Retina (tissue), 1 donor: ENCODE measurements at places on chromosomes 1 and 21.

DNA sequence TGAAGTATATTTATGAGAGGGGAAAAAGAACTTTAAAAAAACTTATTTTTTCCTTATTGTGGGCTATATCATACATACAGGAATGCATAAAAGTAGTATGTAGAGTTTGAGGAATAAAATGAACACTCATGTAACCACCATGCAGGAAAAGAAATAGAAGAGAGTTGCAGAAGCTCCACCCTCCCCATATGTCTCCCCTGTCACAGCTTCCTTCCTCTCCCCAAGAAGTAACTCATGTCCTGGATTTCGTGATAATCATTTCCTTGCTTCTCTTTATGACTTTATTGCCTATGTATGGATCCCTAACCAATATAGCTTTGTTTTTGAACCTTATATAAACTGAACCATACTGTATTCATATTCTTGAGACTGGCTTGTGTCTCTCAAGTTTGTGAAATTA lies 126.4 kb downstream of the ZZZ3 start:
- no peak for DNase-seq

GRCh38 chr1:152525080-152525641 lies 10.9 kb downstream of the CRCT1 start:
- DNase-seq: no peak

GRCh38 chr1:68173283-68173935 lies 58.9 kb downstream of the WLS start:
- peak; percentile 14 for DNase-seq

GRCh38 chr21:14870853-14871149 lies 194.0 kb downstream of the NRIP1 start:
- DNase-seq: no peak

DNA sequence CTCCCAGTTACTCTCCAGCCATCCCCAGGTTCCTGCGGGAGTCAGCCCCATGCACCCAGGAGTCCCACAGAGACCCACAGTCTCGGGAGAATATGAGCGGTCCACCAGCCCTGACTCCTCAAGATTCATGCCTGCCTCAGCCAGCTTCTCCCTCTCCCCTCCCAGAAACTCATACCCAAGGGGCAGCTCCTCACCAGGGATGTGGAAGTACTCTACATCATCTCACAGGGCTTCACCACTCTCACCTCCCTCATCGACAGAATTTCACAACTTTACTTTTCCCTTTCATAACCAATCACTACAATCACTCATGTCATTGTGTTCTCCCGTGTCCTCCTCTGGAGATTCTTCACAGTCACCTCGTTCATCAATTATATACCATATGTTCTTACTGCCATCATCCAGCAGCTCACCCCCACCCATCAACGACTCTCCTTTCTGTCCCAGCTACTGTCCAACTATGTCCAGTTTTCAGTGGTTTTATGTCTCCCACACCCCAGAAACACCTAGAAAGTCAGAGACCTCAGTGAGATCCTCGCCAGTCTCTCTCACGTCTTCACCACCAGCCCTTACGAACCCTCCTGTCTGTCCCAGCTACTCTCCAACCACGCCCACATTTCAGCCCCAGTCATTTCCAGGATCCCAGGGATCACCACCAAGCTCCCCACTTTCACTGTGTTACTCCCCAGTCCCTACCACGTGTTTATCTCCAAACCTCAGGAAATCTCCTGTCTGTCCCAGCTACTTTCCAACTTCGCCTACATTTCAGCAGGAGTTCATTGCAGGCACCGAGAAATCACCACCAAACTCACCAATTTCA lies 1530.1 kb upstream of the TPTE start:
- no peak for DNase-seq

DNA sequence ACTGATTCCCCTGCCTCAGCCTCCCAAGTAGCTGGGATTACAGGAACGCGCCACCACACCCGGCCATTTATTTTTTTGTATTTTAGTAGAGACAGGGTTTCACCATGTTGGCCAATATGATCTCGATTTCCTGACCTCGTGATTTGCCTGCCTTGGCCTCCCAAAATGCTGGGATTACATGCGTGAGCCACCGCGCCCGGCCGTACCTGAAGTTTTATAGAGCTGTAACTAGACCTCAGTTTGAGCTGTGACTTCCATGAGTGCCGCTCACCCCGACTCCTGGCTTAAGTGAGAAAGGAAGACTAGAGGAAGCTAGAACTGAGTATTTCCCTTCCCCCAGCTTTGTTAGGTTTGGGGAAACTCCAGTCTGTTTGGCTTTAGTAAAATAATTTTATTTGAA lies 1283.1 kb downstream of the KCNT2 start:
- DNase-seq: no peak

DNA sequence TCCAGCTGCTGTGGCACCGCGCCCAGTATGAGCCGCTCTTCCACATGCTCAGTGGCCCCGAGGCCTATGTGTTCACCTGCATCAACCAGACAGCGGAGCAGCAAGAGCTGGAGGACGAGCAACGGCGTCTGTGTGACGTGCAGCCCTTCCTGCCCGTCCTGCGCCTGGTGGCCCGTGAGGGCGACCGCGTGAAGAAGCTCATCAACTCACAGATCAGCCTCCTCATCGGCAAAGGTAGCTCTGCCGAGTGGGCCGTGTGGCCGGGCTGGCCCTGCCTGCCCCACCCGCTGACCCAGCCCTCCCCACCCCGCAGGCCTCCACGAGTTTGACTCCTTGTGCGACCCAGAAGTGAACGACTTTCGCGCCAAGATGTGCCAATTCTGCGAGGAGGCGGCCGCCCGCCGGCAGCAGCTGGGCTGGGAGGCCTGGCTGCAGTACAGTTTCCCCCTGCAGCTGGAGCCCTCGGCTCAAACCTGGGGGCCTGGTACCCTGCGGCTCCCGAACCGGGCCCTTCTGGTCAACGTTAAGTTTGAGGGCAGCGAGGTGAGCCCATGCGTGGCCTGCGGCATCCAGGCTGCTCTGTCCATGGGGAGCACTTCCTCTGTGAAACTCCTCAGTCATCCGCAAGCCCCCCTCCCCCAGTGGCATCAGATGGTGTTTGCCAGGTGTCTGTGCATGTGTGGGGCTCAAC lies 64.2 kb downstream of the PIK3CD start:
- DNase-seq: no peak
